ENCODE measurements at places on chromosomes 5 and 9.

- no peak for DNase-seq
These were observed 151.8 kb upstream of the COL5A1 start for GRCh38 chr9:134489621-134490408.

GRCh38 chr5:58458141-58458742, 1.6 kb downstream of the PLK2 start:
- DNase-seq: no peak

DNA sequence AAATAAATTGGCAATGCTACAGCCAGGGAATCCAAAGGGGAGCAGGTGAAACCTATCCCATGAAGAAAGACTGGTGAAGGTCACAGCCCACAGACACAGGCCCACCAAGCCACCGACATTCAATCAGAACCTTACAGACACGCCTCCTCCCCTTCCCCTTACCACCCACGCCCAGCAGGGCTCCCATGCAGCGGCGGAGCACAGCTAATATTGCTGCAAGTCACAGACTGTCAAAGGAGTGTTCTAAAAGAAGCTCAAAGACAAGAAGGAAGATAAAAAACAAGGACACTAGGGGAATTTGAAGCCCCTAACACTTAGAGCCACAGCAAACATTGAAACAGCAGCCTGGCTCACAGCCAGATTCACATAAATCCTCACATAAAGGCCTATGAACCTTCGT, 91.2 kb downstream of the MED10 start:
- DNase-seq: no peak

DNA sequence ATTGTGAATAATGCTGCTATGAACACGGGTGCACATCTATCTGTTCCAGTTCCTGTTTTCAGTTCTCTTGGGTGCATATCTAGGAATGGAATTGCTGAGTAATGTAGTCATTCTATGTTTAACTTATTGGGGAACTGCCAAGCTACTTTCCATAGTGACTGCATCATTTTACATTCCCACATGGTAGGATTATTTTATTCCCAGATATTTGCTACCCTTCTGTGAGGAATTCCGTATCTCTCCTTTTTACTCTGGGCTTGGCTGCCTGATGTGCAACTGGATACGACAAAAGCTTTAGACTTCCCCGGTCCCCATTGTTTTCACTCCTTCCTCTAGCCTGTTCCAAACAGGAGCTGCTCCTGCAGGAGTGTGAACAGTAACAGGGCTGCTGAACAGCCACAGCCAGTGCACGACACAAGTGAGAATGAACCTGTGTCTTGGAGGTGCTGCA, 7.2 kb downstream of the TAS2R1 start:
- DNase-seq: no peak

DNA sequence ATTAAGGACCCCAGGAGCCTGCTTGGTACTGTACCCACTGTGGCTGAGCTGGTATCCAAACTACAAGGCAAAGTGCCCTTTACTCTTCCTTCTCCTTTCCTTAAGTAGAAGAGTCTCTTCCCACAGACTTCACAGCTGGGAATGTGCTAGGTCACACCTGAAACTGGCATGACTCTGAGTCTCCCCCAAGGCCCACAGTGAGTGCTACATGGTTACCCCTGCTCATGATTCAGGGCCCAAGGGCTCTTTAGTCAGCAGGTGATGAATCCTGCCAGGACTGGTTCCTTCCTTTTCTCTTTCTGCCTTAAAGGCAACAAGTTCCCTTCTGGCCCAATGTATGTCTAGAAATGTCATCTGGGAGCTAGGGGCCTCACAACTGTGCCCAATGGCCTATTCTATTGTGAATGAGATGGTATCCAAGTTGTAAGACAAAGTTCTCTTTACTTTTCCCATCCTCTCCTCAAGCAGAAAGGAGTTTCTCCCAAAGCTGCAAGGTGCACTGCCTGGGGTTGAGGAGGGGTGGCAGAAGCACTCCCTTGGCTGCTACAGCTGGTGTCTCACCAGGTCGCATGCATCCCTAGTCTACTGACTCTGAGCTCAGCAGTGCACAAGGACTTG, 134.4 kb downstream of the TMEM38B start:
- DNase-seq: no peak

DNA sequence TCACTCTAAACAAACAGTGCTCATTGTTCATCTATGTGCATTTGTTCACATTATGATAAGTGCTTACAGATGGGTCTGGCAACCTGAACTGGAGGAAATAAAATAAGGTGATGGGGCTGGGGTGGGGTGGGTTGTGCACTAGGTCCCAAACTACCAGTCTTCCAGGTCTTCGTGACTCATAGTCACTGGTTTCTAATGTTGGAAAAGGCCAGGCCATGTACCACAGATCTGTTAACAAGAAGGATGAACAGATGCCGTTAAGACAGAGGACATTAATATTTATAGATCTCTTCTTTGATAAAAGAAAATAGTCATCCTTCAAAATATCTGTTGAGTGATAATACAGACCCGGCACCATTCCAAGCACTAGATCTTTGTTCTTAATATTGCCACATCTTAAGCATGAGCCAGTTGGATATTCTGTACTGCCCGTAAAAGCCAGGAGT, 71.4 kb upstream of the STARD4 start:
- DNase-seq: no peak

DNA sequence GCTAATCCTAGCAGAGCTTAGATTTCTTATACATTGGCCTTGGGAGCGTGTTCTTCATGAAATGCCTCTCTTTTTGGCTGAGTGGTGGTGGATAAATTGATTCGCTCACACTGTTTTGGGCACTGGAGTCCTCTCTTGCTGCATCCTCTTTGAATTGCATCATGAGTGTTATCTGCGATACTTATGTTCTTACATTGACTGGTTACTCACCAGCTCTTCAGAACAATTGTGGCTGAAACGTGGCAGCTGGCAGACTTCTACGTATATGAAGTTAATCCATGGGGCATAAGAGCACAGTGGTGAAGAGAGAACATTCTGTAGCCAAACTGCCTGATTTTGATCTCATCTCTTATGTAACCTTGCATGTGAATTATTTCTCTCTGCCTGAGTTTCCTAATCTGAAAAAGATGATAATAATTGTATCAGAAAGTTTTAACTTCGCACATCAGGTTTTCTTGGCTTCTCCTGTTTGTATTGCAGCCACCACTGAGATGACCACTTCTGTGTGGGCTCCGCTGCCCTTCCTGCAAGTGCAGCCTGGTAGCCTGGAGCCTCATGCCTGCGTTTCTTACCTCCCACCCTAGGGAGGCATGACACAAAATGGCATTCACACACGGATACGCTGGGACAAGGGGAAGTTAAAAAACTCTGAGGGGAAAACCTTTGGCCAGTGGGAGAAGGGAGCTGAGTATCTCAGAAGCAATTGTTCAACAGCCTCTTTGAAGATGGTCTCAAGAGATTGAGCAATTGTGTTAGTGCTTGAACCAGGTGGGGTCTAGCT, 295.2 kb downstream of the ARHGAP26 start:
- peak; percentile 6 for DNase-seq

- no peak for DNase-seq
These were observed 614.5 kb downstream of the EFNA5 start for GRCh38 chr5:107056278-107056677.

GRCh38 chr9:37575511-37575914, 667 bp downstream of the FBXO10 start:
- DNase-seq: no peak

GRCh38 chr5:150301901-150302300, 804 bp downstream of the ARSI start:
- no peak for DNase-seq

DNA sequence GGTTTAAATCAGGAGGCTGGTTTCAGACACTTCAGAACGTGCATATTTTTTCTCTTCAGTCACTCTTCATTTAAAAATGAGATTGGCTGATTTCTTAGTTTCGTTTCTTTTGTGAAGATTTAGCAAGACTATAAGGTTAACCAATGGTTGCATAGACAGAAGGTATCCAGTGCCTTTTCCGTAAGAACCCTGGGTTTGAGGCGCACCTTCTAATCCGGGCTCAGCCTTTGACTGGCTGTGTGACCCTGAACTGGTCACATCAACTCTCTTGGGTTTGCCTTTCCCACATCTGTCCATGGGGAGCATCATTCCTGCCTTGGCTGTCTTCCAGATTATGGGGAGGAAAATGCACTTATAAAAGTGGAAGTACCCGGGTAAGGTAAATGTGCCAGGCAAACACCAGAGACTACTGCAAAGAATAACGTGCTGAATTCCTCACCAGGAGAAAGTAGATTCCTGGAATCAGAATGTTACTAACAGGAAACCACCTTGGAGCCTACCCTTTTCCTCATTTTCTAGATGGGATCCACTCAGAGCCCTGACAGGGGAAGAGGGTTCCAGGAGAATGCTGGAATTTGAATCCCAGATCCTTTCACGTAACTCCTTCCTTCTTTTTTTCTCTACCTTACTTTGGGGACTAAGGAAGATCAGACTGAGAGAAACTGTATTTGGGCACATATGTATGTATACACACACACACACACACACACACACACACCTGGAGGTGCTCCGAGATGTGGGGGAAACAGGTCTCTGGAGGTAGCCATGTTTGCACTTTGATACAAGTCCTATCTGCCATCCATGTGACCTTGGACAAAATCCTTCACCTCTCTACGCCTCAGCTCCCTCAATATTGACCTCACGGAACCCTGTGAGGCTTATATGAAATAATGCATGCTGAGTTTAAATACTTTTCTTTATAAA, 6.8 kb downstream of the HAND1 start:
- no peak for DNase-seq

DNA sequence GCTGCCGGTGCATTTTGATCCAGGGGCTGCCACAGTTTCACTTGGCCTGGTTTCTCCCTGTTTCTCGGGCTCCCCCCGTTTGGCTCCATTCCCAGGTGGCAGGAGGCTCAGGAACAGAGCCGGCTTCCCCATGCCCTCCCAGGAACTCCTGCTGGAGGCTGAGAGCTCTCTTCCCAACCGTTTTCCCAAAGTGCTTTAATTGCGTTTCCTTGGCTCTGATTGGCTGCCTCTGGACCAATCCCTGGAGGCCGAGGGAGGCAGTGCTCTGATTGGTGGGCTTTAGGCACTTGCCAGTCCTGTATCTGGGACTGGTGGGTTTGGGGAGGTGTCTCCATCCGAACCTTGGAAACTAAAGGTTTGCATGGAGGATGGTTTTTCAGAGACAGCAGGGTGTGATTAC, 4.9 kb downstream of the TSPAN17 start:
- no peak for DNase-seq

GRCh38 chr9:88280816-88281382, 107.3 kb upstream of the SPIN1 start:
- DNase-seq: no peak

GRCh38 chr5:150499437-150499956, 8.4 kb upstream of the NDST1 start:
- DNase-seq: peak; percentile 32

DNA sequence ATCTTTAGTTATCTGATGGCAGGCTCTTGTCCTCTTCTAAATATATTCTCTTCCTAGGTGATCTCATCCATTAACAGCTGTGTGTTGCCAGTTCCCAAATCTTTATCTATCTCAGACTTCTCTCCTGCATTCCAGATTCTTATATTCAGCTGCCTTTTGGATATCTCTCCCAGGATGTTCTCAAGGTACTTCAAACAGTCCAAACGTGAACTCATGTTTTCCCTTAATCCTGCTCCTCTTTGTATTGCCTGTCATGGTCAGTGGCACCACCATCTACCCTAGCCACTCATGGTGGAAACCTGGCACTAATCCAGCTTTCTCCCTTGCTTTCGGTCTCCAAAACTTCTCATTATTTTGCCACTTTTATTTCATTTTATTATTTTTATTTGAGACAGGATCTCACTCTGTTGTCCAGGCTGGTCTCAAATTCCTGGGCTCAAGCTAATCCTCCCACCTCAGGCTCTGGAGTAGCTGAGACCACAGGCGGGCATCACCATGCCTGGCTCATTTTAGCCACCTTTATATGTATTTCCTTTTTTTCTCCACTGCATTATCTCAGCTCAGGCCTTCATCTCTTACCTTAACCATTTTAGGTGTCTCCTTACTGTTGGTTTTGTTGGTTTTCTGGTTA, 3.8 kb downstream of the ZFYVE16 start:
- DNase-seq: no peak

DNA sequence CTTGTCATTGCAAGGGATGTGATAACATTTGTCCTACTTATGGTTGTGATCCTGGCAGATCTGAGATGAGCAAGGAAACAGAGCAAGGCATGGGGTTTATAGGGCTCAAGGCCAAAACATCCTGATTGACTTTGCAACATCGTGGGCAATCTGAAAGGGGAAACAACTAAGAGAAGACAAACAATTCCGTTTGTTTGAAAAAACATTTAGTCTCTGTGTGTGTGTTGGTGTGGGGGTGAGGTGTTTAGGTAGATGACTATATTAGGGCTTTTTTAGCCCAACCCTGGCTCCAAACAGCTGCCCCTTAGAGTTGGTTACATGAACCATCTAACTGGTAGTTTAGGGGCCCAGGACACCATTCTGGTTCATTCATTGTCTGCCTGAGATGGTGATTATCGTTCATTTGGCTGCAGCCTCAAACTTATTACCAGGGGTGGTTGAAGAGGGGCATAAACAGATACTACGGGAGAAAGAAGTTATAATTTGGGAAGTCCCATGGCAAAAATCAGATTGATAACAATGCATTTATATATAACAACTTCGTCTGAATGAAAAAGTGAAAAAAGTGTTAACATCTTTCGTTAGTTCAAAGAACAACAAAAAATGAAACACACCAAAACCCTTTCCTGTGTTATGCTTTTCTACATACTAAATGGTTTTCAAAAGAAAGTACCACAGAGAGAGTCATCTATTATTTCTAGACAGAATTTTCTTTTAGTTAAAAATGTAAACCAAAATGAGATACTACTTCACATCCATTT, 5.7 kb downstream of the FYB1 start:
- DNase-seq: no peak

GRCh38 chr9:110521206-110521605, 58.3 kb downstream of the SVEP1 start:
- no peak for DNase-seq

GRCh38 chr5:5340206-5340729, 82.2 kb upstream of the ICE1 start:
- no peak for DNase-seq

DNA sequence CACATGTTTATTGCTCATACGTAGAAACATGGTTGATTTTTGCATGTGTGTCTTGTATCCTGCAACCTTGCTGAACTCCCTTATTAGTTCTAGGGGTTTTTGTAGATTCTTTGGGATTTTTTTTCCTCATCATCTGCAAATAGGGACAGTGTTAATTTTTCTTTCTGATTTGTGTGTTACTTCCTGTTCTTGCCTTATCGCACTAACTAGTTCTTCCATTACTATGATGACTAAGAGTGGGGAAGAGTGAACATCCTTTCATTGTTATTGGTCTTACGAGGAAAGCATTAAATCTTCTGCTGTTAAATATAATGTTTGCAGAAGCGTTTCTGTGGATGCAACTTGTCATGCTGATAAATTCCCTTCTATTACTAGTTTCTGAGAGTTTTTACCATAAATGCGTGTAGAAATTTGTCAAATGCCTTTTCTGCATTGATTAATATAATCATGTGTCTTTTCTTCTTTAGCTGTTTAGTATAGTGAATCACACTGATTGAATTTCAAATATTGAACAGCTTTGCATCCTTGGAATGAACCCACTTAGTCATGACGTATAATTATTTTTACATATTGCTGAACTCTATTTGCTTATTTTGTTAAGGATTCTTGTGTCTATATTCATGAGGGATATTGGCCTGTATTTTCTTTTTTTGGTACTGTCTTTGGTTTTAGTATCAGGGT, 32.1 kb upstream of the RNF130 start:
- DNase-seq: no peak

Data from hematopoietic multipotent progenitor cell treated with erythropoietin and hydrocortisone succinate and interleukin-3 and kit ligand, for 8 days (in vitro differentiated cells).